ENCODE measurements at places on chromosomes 2 and 18. TPM values are rescaled to one million over a fixed set of nuclear protein-coding genes. Genes with fewer than 3 reads are reported as not detected.
A peak's percentile ranks its signal among the peaks of the same experiment; 100 is the strongest.

The TIGD1 gene
- polyA plus RNA-seq, result 14.3 TPM

The SEMA4F gene
- 7.3 TPM for polyA plus RNA-seq

The BMP10 gene
- polyA plus RNA-seq, result not detected

The CPLX4 gene
- 0.06 TPM for polyA plus RNA-seq

The TRIM43B gene
- polyA plus RNA-seq, result not detected

The SERPINB11 gene
- polyA plus RNA-seq, result not detected

The IGFBP5 gene
- polyA plus RNA-seq, result 337 TPM

The ABCB11 gene
- polyA plus RNA-seq, result 0.05 TPM

The ALK gene
- polyA plus RNA-seq, result 0.17 TPM

The KYNU gene
- polyA plus RNA-seq, result 7.5 TPM

The MOCOS gene
- polyA plus RNA-seq, result 1.8 TPM

The GPR45 gene
- not detected for polyA plus RNA-seq

The ONECUT2 gene
- 0.14 TPM for polyA plus RNA-seq

GRCh38 chr2:5497874-5498273, 194.3 kb upstream of the SOX11 start:
- no peak for DNase-seq

DNA sequence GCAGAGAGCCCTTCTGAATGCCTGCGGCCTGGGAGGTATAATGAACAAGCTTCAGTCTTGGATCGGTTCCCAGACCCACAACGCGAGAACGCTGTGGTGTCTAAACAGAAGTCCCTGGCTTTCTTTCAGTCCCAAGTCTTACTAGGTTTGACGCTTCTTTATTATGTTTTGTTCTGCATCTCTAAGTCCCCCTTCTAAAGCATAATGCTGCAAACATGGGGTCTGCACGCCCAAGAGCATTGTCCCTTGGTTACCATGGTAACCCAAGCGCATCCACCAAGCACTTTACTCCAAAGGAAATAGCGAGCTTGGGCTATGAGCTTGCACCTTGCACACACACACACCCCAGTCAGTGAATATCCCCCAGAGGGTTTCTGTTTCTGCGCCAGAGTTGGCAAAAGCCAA, 193.7 kb downstream of the INO80D start:
- no peak for DNase-seq

- no peak for DNase-seq
Measured at GRCh38 chr2:237480988-237481525, 6.0 kb upstream of the MLPH start.

- DNase-seq, result no peak
Measured at GRCh38 chr2:132729522-132729921, 59.5 kb upstream of the LYPD1 start.

GRCh38 chr2:128791985-128792320, 473.3 kb upstream of the HS6ST1 start:
- no peak for DNase-seq

- no peak for DNase-seq
Measured at GRCh38 chr2:134140251-134140661, 113.6 kb upstream of the MGAT5 start.

DNA sequence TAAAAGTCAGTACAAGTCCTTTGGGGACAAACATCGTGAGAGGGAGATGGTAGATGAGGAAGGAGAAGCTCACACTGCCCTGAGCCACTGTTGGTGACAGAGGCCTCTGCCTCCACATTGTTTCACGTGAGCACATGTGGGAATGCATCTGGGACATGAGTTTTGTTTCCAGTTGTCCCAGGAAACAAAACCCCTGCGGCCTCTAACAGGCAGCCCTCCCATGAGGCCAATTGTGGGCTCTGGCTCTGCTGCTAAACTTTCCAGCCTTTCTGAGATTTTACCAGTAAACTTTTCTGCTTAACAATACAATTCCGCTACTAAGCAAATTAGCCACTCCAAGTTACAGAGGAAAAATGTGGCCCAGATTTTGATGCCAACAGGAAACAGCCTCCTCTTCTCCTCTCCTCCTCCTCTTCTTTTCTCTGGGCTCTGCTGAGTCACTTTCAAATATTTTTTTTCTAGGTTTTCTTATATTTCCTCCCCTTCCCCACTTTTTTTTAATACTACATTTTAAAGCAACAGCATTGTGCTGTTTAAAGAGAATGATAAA, 23.4 kb upstream of the LRRC30 start:
- DNase-seq, result no peak

DNA sequence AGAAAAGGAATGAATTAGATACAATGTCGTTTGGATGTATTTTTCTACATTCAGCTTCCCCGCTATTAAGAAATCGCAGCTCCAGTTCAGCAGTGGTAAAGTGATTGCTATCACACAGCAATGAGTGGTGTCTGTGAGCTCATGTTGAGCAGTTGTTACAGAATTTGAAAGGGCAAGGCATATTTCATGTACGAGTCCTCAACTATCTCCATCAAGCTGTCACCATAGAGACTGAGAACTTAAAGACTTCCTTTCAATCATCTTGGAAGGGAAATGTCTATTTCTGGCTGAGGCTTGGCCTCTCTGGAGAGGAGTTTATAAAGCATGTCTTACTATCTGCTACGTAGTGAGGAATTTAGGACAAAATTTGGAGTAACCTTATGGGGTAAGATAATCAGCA, 24.4 kb upstream of the FAM117B start:
- DNase-seq, result no peak

GRCh38 chr2:221494556-221494955, 77.5 kb downstream of the EPHA4 start:
- DNase-seq, result no peak

- no peak for DNase-seq
Measured at GRCh38 chr2:235008584-235009044, 56.8 kb downstream of the SH3BP4 start.

GRCh38 chr2:17672583-17673317, 80.9 kb downstream of the SMC6 start:
- DNase-seq, result no peak

GRCh38 chr2:236193026-236193425, 24.8 kb upstream of the GBX2 start:
- no peak for DNase-seq

DNA sequence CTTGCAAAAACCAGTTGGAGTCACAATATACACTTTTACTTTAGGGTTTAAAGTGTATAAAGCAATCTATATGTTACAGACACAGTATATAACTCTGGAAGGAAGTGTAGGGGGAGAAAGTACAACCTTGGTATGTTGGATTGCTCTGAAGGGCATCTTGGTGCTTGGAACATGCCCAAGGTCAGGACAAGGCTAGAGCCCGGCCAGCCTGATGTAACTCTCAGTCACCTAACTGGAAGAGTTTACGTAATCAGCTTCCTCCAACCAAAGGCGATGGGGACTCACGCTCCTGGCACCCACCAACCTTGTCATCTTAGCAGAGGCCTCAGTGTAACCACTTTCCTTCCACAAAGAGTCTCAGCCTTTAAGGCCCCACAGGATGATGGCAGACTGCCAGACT, 181.1 kb upstream of the ACAA2 start:
- DNase-seq, result no peak

DNA sequence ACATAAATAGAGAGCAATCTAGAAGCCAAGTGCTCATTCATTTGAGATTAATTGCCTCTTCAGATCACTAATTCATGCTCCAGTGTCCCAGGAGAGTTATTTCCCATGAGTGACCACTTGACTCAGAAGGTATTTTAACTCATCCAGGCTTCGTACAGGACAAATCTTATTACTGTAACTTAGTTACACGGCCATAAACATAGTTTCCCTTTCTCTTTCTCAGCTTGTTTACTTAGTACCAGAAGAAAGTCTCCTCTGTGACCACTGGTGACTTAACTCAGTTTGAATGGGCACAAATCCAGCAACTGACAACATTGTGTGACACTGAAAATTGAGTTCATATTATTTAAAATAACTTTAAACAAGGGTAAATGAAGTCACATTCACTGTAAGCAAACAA, 25.3 kb downstream of the MMADHC start:
- DNase-seq, result peak; percentile 24

DNA sequence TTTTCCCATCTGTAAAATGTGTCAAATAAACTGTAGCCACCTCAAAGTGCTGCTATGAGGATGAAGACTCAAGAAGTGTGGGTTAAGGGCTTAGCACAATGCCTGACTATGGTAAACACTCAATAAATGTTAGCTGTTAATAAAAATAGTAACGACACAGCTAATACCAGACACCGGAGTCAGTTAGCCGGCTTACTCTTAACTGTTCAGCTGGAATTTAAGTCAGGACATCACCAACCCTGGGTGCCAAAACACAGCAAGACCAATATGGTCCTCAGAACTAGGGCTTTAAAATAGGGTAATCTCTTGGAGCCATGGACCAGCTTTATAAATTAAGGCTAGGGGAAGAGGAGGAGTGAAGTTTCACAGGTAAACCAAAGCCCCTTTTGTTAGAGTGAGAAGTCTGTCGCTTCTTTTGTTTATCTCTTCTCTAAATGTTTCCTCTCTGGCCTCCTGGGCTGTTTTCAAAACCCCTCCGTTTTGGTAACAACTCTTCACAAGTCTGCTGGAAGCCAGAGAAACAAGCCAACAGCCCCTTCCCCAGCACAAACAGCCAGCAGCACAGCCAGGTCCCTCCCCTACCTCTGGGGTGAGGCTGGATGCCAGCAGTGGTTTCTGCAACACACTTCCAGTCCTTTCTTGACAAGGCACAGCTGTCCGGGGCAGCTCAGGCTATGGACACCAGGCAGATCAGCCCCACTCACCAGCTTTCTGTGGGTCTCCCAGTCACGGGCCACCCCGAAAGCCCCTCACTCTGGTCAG, 13.8 kb upstream of the FZD7 start:
- DNase-seq, result no peak

DNA sequence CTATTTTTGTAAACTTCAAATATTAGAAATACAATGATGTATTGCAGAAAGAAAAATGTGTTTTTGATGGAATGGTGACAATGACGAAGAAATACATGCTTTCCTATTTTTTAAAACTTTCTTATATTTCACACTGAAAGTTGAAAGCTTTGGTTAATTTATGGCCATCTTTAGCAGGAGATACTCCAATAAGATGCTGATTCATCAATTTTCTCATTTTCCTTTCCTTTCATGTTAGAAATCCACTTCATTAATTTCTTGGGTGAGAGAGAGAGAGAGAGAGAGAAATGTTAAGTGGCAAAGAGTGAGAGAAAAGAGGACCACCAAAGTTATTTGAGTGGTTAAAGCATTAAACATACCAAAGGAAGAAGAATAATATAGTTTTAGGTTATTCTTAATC, 28.6 kb upstream of the MAP2 start:
- no peak for DNase-seq

DNA sequence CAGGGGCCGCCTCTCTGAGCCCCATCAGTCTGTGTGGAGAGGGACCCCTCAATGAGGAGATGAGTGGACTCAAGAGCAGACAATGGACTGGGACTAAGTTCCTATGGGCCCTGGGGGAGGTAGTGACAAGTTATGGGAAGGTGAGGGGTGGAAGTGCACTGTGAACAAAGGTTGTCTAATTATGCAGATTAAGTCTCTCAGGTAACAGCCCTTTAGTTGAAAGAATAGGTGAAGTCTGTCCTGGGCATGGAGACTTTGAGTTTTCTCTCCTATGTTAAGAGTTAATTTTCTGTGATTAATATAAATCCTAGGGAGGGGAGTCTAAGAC, 243.8 kb downstream of the FAM210A start:
- no peak for DNase-seq

DNA sequence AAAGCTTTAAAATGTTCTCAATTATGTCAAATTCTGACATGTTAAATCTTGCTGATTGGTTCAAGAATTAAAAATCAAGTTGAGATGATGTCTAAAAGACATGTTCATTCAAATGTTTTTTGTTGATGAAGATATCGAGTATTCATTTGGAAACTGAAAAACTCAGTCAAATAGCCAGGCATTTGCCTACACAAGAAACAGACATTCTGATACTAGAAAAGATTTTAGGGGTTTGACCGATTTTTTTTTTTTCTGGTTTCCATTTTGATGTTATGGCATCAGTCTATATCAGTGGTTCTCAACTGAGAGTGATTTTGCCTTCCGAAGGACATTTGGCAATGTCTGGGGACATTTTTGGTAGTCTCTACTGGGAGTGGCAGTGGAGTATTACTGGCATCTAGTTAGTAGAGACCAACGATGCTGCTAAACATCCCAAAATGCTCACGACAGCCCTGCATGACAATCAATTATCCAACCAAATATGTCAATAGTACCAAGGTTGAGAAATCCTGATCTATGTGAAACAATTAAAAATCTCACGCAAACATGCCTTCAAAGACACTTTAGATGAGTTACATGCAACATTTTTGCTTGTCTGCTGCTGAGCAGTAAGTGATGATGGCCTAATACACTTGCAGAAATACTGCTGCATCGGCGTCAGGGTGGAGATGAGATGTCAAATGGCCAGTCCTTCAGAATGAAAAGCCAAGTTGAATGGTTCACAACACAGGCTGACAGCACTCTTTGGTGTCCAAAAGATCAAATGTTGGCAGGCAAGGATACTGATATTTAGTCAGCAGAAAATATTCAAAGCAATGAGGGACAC, 12.5 kb downstream of the RASGRP3 start:
- DNase-seq, result no peak

DNA sequence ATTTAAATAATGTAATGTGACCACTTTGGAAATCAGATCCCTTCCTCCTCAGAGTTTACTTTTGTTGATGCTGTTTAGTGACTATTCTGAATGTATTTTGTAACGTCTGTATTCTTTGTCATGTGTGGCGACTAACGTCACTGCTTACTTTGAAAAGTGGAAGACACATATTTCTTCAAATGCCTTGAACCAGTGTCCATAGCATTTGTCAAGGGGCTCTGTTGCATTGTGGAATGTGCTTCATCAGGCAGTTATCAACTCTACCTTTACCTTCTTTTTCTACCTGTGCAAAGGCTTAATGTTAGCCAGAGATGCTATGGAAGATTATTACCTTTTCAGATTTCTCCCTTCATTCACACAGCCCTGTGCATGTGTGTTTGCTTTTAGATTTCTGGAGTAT, 162.4 kb downstream of the ZNF407 start:
- DNase-seq, result no peak

- DNase-seq, result no peak
Measured at GRCh38 chr2:208077276-208077675, 47.0 kb downstream of the CRYGD start.

DNA sequence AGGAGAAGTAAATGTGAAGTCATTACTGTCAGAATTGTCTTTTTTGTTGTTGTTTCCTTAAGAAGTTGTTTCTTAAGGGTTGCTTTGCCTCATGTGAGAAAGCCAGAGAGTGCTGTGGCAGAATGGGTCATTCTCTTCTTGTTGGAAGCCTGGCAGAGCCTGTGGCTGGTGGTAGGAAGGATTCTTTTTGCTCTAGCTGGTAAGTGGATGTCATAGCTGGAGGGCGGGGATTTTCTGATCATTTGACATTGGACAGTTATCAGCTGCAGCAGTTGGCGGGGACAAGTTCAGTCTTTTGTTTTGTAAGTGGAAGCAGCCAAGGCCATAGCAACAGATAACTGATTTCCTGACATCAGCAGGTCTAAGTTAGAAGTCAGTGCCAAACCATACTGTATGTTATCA, 5.5 kb upstream of the RMDN2 start:
- DNase-seq, result no peak

DNA sequence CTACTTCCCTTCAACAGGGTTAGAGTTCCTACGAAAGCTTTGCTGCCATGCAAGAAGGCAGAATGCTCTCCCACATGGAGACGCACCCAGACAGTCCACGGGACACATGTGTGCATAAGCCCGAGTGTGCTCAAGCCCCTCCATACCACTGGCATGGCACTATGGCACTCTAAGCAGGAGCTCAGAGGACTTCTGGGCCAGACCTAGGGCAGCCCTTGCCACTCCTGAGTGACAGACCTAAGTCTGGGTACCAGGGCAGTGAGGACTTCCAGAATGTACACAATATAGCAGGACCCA, 11.4 kb upstream of the ARID5A start:
- DNase-seq, result no peak
